NCI-H510A (cell line): ENCODE measurements at places on chromosomes 7 and 10.

DNA sequence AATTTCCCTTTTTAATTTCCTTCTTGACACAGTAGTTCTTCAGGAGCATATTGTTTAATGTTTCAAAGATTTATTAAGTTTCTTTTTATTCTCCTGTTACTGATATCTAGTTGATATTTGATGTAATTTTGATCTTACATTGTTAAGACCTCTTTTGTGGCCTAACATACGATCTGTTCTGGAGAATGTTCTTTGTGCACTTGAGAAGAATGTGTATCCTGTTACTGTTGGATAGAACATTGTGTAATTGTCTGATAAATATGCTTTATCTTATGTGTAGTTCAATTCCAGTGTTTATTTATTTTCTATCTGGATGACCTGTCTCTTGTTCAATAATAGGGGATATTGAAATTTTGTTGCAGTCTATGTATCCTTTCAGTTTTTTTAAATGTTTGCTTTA, 106.7 kb downstream of the ITGB1 start:
- no peak for DNase-seq

DNA sequence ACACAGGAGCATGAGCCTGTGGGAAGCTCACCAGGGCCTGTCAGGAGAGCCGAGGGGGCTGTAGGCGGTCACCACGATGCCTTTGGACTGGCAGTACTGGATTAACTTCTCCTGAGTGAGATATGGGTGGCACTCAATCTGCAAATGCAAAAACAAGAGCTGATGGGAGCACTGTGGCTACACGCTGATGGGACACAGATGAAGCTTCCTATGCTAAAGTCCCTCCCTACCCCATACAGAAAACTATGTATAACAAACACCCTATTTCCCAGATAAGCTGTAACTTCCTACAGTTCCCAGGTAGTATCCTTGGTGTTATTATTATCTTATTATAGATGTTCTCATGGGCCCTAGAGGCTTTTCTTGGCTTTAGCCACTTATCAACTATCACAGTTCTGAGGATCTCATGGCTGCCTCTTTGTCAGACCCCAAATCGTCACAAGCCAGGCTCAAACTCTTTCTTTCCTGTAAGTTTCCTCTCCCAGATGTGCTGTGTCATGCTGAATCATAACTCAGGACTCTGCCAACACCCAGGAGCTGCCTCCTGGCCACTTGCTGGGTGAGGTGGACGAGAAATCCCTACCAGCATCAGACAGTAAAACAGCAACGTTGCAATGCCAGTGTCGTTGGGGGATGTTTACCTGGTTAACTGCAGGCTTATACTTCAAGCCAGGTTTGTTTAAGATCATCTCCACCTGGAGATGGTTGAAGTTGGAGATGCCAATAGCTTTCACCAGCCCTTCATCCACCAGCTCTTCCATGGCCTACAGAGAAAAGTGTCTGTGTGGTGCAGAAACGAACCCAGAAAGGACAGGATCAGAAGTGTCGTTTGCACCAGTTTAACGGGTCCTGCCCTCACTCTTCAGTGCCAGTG, 10.3 kb downstream of the AKR1B1 start:
- DNase-seq: no peak

DNA sequence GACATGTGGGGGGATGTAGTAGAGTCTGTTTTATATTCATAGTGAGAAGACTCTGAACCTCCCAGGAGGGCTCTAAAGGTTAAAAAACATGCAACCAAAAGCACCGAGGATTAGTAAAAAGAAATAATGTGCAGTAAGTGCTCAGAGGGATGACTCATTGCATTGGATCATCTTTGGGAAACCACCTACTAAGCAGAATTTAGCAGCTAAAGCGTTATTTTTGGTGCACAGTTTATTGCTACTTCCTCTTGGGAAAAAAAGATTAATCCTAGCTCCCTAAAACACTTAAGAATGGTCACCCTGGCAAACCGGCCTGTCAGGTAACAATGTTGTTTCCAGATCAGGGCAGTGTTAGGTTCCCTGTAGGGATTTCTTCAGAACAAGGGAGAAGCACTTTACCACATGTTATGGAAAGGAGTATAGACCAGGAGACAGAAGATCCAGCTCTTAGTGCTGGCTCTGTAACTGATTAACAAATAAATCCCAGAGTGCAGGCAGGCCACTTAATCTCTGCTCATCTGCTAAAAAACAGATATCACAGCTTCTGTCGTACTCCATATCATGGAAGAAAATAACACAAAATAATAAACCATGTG, 44.8 kb upstream of the FAM133B start:
- no peak for DNase-seq

DNA sequence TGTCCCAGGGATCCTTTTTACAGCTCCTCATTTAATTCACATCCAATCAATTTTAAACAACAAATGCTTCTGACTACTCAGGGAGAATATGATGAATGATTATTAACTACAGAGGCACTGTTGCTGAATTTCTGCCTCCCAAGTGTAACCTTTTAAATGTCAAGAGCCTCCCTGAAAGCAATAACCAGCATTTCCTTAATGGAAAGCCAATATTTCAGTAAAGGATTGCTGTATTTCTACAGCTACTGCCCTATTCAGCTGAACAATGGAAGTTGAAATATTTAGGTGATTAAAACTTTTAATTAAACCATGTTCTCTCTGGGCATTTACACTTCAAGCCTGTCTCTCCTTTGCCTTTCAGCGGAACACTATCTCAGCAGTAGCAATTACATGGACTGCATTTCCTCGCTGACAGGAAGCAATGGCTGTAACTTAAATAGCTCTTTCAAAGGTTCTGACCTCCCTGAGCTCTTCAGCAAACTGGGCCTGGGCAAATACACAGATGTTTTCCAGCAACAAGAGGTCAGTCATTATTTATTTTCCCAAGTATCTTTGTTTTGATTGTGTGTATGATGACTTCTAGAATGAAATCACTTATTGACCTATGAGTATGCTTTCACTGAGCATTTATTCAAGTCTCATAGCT, 304.7 kb downstream of the BICC1 start:
- no peak for DNase-seq

DNA sequence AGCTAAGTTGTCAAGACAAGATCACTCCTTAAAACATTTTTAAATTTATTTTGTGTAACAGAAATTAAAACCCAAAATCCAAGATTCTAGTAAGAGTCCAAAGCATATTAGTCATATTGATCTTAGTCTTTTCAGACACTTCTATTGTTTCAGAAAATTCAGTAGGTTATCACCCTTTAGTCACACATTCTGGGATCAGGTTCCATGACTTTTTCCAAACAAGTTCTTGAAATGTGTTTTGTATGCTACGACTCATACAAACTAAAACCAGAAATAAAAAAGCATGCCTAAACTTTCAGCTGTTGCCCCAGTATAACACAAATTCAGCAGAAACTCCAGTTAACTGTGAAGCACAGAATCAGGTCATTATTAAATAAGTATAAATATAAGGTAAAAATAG, 10.7 kb downstream of the SEMA3D start:
- no peak for DNase-seq

DNA sequence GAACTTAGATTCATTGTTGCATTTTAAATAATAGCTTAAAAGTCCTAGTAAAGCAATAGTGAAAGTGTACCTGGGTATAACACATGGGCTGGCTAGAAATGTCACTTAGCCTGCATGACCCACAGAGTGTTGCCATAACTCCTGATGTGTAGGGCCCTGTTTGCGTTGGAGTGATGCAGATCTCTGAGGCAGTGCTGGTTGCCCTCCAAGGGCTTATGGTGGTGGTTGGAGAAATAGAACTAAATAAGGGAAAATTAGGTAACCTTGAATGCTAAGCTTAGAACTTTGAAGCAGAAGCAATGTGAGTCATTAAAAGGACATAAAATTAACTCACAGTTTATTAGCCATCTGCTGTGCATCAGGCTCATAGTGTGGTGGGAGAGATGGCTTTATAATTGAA, 105.7 kb downstream of the CCNY start:
- DNase-seq: no peak

- peak; percentile 77 for DNase-seq
These were observed at the start of gene GOLGA7B for GRCh38 chr10:97849687-97850402. TSS of gene GOLGA7B (plus strand) at chr10:97849843. CDS start at chr10:97850304, 461 bp downstream.

DNA sequence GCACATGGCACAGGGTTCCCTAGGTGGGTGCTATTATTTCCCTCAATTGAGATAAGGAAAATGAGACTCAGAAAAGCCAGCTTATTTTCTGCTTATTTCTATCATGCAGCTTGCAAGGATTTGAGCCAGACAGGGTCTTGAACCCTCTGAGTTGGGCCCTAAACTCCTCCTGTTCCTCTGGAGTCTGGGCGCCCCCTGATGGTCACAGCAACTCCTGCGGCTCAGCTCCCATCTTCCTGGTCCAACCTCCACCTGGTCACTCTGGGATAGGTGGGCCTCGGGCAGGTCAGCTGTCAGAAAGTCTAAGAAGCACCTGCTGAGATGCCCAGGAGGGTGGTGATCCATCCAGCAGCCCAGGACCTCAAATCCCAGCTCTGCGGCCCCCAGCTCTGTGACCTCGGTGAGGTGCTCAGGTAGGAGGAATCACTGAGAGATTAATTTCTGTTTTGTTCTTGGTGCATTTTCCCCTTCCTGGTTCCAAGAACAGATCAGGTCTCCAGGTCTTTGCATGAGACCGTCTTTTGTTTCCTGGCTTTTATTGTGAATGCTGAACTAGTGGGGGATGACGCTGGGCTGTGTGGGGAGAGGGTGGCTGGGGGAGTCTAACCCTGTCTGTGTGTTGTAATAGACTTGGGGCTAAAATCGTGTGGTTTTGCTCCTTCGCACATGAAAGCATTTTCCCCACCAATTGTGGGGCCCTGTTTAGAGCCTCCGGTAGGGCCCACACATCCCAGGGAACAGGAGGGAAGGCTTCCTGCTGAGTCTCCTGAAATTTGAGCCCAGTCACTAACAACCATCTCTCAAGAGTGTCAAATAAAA, 32.8 kb downstream of the TMEM130 start:
- DNase-seq: peak; percentile 34

DNA sequence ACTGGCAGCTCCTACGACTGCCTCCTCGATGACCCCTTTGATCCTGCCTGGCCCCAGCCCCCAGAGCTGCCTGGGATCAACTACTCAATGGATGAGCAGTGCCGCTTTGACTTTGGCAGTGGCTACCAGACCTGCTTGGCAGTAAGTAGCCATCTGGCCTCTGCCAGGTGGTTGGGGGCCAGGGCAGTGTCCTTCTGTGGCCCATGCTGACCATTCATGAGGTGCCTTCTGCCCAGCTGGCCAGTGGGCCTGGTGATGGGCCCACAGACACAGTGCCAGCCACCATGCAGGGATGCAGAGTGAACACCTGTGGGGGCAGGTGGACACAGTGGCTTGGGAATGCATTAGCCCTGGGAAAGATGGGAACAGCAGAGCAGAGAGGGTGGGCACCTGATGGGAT, 50.0 kb downstream of the TBATA start:
- DNase-seq: no peak

- no peak for DNase-seq
These were observed 19.4 kb upstream of the MINDY3 start for GRCh38 chr10:15879663-15880062.

- no peak for DNase-seq
These were observed 32.3 kb upstream of the FAM204A start for GRCh38 chr10:118374404-118374803.

GRCh38 chr7:85750454-85750949, 563.6 kb upstream of the SEMA3D start:
- DNase-seq: no peak

DNA sequence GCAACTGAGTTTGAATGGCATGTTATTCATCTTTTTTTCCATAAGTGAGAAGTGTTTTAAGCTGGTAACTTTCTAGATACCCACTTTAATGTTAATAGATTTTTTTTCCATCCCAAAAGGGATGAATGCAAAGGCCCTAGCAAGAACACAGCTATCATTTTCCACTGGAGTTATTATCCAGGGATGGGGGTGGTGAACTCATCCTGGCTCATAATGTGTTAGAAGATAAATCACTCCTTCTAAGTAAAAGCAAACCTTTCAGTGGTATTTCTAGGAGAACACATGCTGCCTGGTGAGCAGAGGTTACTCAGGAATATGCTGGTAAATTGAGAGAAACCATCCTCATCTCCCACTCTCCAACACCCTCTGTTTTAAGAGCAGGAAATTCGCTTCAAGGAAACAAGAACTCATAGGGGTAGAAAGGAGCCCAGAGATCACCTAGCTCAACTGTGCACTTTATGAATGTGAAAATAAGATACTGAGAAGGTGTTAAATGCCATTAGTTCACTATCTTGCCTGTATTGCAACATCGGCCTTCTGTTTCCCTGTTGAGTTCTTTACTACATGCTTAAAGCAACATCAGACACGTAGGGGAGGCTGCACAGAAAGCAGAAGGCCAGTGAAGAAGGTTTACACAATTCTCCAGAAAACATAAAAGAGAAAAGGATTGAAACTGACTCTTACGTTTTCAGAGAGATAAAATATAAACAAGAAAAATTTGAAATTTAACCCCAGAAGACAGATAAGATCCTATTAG, 264.0 kb upstream of the PRKCQ start:
- DNase-seq: no peak

GRCh38 chr7:68187532-68187931, 1190.9 kb downstream of the TYW1 start:
- DNase-seq: no peak

DNA sequence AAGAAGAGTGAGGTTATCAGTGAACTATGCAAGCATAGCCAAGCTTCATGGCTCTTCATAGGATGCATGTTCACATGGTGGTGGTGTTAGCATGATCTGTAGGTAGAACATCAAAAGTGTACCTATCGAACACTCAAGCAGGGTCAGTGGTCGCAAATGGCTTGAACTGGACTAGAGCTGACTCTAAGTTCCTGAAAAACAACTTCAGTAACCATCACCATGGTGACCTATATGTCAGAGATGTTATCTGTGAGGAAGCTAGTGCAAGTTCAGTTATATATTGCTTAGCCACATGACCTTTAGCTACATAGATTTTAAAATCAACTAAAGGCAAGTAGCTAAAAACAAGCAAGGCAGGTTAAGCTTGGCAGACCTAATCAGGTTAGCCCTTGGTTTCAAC, 163.1 kb upstream of the AGR3 start:
- no peak for DNase-seq
